Effector memory CD8-positive, alpha-beta T cell (primary cell): ENCODE measurements at places on chromosomes 6 and 20.

DNA sequence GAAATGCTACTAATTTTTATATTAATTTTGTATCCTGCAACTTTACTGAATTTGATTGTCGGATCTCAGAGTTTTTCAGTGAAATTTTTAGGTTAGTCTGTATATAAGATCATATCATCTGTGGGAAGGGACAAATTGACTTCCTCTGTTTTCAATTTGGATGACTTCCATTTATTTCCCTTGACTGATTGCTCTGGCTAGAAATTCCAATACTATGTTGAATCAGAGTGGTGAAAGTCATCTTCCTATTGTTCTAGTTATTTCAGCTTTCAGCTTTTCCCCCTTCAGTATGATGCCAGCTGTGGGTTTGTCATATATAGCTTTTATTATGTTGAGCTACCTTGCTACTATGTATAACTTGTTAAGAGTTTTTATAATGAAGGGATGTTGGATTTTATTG lies 771.2 kb downstream of the KIF16B start:
- no peaks in the 10 kb centered on the region for H3K27me3 ChIP-seq
- no peaks in the 10 kb centered on the region for H3K4me1 ChIP-seq
- H3K36me3 ChIP-seq, result no peaks in the 10 kb centered on the region

DNA sequence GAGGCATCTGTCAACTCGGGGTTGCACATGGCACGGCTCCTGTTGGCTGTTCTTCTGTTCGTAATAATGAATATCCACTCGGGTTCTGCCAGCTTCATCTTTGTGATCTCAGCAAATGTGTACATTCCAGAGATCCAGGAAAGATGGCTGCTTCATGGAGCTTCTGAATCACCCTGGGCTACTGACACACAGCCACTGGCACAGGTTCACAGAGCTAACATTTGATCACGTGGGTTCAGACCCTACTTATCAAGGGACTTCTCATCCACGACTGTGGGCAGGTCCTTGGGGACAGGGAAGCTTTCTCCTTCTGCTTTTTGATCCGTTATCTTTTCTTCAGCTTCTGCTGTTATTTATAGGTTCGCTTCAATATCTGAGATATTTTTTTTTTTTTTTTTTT lies 18.1 kb downstream of the PPP1R3G start:
- no peaks in the 10 kb centered on the region for H3K27me3 ChIP-seq
- H3K4me3 ChIP-seq, result no peak overlapping the region
- H3K27ac ChIP-seq, result no peak overlapping the region
- no peak for DNase-seq
- no peaks in the 10 kb centered on the region for H3K36me3 ChIP-seq
- H3K4me1 ChIP-seq, result no peaks in the 10 kb centered on the region

DNA sequence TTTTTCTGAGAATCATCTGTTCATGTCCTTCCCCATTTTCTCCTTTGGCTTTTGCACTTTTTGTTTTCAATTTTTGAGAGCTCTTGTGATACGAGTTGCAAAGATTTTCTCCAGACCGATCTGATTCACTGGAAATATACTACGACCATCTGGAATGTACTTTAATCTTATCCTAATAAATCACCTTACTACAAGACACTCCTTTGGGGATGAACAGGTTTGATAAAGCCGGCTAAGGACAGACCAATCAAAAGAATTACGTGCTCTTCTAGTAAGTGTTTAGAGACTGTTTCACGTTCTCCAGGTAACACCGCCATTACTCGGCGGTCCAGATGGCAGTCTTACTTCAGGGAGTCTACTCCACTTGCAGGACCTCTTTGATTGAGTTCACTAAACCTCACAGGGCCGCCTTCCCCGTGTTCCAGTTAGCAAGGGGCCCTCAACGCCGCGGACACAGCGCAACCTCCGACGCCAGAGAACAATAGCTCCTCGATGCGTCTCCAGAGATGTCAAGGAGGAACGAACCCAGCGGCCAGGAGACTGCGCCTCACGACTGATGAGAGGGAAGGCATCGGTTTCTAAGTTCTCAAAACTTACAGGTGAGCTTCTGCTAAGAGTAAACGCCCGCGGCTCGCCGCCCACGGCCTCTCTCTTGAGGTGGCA lies 920 bp upstream of the WTAP start:
- peak overlapping the region; percentile 99 for H3K27ac ChIP-seq
- H3K27me3 ChIP-seq, result no peaks in the 10 kb centered on the region
- H3K36me3 ChIP-seq, result peaks cover 33% of the 10 kb centered on the region
- peak overlapping the region; percentile 96 for H3K4me3 ChIP-seq
- H3K4me1 ChIP-seq, result peaks cover 33% of the 10 kb centered on the region
- no peak for DNase-seq

DNA sequence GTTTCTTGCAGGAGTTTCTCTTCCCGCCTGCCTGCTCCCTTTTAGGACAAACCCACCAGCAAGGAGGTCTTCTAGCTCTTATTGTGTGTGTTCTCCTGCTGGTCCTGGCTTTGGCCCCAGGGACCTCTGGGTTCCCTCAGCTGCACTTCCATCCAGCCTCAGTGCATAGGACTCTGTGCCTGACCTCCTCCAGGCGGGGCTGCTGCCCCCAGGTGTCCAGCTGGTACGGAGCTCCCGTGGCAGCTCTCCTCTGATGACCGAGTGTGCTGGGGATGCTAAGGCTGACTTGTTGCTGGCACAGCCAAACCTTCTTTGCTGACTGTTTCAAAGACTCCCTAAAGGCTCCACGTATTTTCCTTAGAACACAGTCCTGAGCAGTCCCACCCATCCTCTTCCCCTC lies 167.6 kb upstream of the PROKR2 start:
- no peak for DNase-seq
- H3K27ac ChIP-seq, result no peak overlapping the region
- peaks cover 42% of the 10 kb centered on the region for H3K27me3 ChIP-seq
- H3K4me3 ChIP-seq, result no peak overlapping the region

DNA sequence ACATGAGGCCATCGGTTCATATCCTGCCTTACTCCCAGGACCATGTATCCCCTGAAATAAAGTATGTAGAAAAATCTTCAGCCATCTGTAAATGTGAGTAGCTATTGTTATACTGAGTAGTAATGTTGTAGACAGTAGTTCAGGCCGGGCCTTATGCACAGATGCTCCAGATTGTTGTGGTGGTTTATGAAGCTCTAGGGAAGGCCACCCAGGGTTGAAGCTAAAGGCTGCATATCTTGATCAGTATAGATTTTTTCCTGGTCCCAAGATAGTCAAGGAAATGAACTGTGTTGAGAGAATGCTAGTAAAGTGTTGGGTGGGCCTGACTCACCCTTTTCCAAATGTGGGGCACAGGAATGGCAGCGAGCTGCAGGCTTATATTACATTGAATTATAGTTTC lies 81.4 kb downstream of the FNDC1 start:
- no peaks in the 10 kb centered on the region for H3K36me3 ChIP-seq
- H3K4me3 ChIP-seq, result no peak overlapping the region
- no peak for DNase-seq
- no peak overlapping the region for H3K27ac ChIP-seq
- peaks cover 66% of the 10 kb centered on the region for H3K27me3 ChIP-seq

DNA sequence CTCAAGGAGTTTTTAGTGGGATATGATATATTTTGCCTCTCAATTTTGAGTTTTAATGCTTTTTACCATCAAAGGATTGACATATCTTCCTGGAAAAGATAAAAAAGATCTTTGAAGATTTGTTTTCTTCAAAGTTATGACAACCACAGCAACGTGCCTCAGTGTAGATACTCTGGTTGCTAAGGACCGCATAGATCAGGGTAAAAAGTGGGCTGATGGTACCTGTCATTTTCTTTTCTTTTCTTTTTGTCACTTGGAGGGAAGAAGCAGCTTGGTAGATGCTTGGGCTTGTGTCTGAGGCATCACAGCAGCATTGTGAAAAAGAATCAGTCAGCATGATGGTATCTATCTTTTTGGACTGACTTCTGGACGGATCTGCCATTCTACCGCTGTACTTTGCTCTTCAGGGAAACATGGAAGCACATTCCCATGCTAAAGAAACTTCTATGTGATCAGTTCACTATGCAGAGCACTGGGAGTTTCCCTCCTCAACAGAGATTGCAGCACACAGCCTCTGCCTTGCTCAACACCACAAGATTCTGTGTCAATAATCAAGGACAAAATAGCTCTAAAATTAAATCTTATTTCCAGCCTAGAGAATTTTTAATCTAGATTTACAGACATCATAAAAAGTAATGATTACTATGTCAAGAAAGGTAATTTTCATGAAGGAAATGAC lies 54.8 kb upstream of the SGK1 start:
- no peak overlapping the region for H3K27ac ChIP-seq
- no peaks in the 10 kb centered on the region for H3K4me1 ChIP-seq
- DNase-seq, result no peak

DNA sequence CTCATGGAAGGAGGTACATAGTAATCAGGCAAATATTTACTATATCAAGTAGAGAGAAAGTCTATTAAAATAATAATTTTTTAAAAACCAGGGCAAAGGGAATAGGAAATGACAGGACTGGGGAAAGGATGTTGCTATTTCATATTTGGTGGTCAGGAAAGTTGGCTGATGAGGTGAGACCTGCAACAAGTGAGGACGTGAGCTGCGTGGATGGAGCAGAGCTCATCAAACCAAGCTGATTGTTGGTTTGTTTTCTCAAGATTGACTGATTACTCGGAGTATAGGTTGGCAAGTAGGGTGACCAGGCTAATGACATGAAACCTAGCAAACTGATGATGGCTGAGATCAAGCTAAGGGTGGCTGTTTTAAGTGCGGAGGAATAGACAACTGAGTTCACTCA lies 6.0 kb downstream of the GJA1 start:
- peaks cover 11% of the 10 kb centered on the region for H3K4me1 ChIP-seq
- H3K27me3 ChIP-seq, result peaks cover 43% of the 10 kb centered on the region
- DNase-seq, result no peak
- H3K4me3 ChIP-seq, result no peak overlapping the region

GRCh38 chr20:44796311-44796710 lies 14.0 kb downstream of the RIMS4 start:
- no peak overlapping the region for H3K27ac ChIP-seq
- H3K36me3 ChIP-seq, result no peaks in the 10 kb centered on the region
- H3K4me3 ChIP-seq, result no peak overlapping the region
- no peaks in the 10 kb centered on the region for H3K4me1 ChIP-seq
- H3K27me3 ChIP-seq, result peaks cover 52% of the 10 kb centered on the region
- DNase-seq, result no peak

GRCh38 chr20:25580711-25581110 lies 4.6 kb downstream of the NINL start:
- H3K27me3 ChIP-seq, result peaks cover 28% of the 10 kb centered on the region
- no peak overlapping the region for H3K27ac ChIP-seq
- H3K4me3 ChIP-seq, result no peak overlapping the region
- DNase-seq, result no peak
- H3K4me1 ChIP-seq, result peaks cover 4% of the 10 kb centered on the region

GRCh38 chr20:61024390-61024789 lies 227.7 kb upstream of the CDH4 start:
- H3K36me3 ChIP-seq, result no peaks in the 10 kb centered on the region
- H3K4me3 ChIP-seq, result no peak overlapping the region
- H3K27me3 ChIP-seq, result peaks cover 9% of the 10 kb centered on the region
- no peaks in the 10 kb centered on the region for H3K4me1 ChIP-seq

DNA sequence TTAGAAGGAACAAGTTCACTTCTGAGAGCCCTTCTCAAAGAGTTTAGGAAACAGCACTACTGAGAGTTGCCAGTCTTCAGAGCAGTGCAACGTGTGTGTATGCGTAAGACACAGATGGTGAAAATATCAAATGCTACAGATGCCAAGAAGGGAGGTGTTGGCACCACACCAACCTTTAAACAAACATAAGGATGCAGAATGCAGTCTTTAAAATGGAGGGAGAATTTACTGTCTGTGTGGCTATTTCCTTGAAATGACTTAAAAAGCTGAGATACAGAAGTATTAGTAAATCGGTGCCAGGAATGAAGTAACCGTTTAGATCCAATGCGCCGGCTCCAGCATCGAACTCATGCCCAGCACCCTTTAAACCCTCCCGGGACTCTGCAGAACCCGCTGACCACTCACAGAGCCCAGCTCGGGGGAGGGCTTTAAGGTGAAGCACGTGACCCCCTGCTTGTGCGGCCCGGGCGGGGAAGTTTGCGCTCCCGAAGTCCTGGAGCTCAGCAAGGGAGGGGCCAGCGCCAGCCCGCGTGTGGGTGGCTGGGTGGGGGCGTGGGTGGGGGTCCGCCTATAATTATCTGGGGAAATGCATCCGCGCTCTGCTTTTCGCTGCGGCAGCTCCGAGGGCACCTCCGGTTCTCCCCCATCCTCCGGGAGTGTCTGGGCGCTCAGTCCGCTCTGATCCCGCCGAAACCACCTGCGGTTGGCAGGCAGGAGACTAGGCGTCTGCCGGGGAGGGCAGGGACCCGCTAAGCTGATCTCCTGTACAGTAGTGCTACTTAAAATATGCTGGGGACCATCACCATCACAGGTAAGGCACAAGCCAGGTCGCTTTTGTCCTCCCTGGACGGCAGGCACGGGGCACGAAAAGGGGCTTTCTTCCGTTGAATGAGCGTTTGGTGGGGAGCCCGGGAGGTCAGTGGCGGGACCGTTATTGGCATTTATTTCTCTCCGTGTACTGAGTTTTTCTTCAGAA lies 66.0 kb downstream of the ZBTB2 start:
- peaks cover 73% of the 10 kb centered on the region for H3K27me3 ChIP-seq
- DNase-seq, result peak; percentile 4
- H3K4me1 ChIP-seq, result peaks cover 17% of the 10 kb centered on the region

- peak within 1 kb of the TSS; percentile 86 for H3K27ac ChIP-seq
- H3K4me1 ChIP-seq, result peaks cover 9% of the 10 kb centered on the region
- peak within 1 kb of the TSS; percentile 98 for H3K4me3 ChIP-seq
- peak; percentile 81 for DNase-seq
- no peaks in the 10 kb centered on the region for H3K27me3 ChIP-seq
These were observed at the start of gene SMIM8 for GRCh38 chr6:87322304-87323212. Gene SMIM8 (plus strand): TSS chr6:87322588. CDS start chr6:87337032, 14,444 bp downstream.

- H3K27ac ChIP-seq, result no peak overlapping the region
- no peak overlapping the region for H3K4me3 ChIP-seq
- no peaks in the 10 kb centered on the region for H3K27me3 ChIP-seq
- H3K36me3 ChIP-seq, result no peaks in the 10 kb centered on the region
- no peaks in the 10 kb centered on the region for H3K4me1 ChIP-seq
- no peak for DNase-seq
These were observed 41.8 kb downstream of the C6orf58 start for GRCh38 chr6:127618729-127619128.

DNA sequence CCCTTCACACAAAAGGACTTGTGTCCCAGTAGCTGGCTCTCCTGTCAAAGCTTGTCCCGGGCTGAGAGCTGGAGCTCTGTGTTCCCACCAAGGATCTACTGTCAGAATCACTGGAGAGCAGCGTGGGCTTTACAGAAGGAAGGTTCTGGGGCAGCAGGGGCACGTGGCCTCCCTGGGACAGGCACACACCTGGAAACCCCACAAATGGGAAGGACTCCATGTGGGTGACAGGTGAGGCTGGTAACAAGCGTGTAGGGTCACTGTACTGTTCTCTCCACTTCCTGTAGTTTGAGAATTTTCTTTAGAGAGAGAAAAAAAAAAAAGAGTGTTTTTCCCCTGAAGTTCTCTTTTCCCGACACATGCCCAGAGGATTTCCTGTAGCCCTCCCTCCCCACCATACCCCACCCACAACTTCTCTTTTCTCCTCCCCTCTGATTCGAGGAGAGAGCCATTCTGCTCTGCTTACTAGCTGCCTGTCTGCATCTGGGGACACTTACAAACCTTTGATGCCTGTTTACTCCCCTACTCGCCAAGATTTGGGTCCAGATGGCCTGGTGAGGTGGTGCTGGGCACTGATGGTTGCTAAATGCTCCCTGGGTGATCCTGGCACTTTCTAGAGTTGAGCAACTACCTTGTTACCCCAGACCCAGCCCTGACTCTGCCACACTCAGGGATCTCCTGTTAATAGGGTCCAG lies 84.1 kb upstream of the SIRPA start:
- H3K27me3 ChIP-seq, result peaks cover 52% of the 10 kb centered on the region
- H3K4me1 ChIP-seq, result no peaks in the 10 kb centered on the region
- no peak for DNase-seq
- no peak overlapping the region for H3K4me3 ChIP-seq
